ENCODE measurements at places on chromosomes 5 and 9.

GRCh38 chr9:33041432-33042188 lies 16.5 kb downstream of the DNAJA1 start:
- no peak for DNase-seq

DNA sequence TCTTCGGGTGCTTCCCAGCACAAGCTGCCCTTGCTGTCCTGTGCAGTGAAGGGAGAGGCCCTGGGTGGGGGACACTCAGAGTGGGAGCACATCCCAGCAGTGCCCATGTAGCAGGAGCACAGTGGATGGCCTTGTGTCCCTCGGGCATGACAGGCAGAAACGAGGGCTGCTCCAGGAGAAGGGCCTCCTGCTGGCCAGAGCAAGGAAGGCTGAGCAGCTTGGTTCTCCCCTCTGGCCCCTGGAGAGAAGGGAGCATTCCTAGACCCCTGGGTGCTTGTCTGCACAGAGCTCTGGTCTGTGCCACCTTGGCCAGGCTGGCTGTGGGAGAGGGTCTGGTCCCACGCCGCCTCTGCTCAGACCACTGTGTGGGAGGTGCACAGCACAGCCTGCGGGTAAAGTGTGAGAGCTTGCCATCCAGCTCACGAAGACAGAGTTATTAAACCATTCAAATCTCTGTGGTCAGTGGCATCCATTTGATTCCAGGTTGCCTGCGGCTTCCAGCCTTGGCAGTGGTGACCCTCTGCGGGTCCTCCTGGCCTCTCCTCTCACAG lies 18.3 kb downstream of the FBXW5 start:
- no peak for DNase-seq

DNA sequence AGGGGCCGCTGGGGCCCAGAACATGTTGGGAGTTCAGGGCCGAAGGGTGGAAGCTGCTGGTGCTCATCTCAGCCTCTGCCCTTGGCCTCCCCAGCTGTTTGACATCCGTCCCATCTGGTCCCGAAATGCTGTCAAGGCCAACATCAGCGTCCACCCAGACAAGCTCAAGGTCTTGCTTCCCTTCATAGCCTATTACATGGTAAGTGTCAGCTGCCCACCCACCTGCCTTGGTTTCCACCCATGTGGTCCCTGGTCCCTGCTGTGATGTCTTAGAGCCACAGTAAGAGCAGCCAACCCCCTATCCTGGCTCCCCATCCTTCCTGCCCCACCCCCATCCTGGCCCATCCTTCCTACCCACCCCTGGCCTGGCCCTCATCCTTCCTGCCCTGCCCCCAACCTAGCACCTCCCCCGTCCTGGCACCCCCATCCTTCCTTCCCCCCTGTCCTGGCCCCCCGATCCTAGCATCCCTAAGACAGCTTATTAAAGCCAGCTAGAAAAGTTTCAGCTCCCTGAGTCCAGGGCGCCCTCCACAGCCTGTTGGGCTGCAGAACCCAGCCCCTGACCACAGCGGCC lies 9.7 kb upstream of the CEL start:
- DNase-seq: no peak

- peak; percentile 39 for DNase-seq
These were observed 20.3 kb upstream of the NINJ1 start for GRCh38 chr9:93154293-93154903.

GRCh38 chr5:160492565-160492964 lies 70.9 kb downstream of the PTTG1 start:
- no peak for DNase-seq

- no peak for DNase-seq
These were observed 3.0 kb downstream of the HARS2 start for GRCh38 chr5:140694276-140694675.

GRCh38 chr5:37738865-37739488 lies 100.9 kb downstream of the GDNF start:
- no peak for DNase-seq

GRCh38 chr9:3240656-3241268 lies 285.0 kb downstream of the RFX3 start:
- peak; percentile 45 for DNase-seq

GRCh38 chr9:97480174-97480573 lies 21.3 kb upstream of the TMOD1 start:
- no peak for DNase-seq

DNA sequence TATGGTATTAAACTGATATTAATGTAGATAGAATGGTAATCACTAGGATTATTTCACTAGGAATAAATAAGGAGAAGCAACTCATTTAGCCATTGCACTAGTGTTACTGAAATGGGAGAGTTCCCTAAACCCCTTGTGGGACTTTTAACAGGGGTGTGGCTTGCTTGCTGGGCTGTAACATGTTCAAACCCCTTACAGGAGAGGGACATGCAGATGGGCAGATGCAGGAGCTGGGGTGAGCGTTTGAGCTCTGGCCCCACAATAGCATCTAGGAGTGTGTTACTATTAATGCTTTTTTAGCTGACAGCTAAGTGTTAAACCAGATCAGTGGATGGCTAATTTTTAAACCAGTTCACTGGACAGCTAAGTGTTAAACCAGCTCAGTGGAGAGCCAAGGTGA lies 89.3 kb upstream of the ST8SIA4 start:
- DNase-seq: no peak

DNA sequence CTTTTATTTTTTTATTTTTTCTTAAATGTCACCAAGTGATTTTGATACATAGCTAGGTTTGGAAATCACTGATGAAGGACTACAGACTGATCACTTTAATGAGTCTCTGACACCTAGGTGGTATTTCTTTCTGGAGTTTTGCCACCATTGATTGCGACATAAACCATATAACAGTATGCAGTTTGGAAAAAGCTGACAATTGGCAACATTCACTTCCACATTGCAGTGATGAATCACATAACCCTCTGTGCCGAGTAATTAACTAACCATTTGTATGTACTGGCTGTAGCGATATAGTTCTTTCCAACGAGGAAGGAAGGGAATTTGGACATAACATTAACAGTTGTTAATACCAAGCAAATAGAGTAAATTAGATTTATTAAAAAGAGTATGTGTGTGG lies 222.9 kb upstream of the EFNA5 start:
- no peak for DNase-seq

DNA sequence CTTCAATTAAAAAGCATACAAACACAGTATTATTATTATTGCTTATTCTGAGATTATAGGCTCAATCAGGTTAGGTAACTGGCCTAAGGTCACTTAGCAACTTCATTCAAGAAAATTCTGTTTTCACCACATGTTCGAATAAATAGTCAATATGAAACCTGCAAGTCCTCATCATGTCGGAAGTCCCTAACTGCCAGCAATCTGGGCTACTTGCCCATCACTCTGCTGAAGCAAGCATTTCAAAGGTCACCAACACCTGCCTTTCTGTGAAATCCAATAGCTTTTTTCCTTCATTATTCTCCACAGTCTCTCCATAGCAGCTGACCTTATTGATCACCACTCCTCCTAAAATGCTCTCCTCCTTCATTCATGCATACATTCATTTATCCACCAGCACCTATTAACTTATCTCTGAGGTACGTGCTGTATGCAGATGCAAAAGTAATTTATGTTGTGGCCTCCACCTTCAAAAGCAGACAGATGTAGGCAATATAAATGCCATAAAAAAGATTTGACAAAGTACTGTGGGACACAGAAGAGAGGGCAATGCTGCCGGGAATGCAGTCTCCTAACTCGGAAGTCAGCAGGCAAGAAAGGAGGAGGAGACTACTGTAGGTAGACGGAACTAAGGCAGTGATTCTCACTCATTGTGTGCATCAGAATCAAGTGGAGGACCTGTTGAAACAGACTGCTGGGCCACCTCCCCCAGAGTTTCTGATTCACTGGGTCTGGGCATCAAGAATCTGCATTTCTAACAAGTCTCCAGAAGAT lies 310.9 kb downstream of the BNC2 start:
- no peak for DNase-seq

DNA sequence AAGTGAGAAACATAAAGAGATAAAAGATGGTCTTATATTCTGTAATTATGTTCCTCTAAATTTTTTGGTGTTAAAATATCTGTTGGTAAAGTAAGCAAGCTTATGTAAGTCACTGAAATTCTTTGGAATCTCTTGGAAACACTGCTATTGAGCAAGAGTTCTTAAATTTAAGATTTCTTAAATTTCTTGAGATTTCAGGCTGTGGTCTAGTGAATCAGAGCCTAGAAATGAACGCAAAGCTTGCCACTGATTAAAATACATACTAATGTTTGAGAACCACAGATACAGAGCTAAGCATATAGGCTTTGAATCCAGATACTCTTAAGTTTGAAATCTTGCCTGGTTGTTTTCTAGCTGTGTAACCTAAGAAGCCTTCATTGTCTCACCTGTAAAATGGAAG lies 133.4 kb downstream of the TRPM3 start:
- no peak for DNase-seq

GRCh38 chr5:175655411-175655810 lies 2.5 kb upstream of the HRH2 start:
- no peak for DNase-seq

DNA sequence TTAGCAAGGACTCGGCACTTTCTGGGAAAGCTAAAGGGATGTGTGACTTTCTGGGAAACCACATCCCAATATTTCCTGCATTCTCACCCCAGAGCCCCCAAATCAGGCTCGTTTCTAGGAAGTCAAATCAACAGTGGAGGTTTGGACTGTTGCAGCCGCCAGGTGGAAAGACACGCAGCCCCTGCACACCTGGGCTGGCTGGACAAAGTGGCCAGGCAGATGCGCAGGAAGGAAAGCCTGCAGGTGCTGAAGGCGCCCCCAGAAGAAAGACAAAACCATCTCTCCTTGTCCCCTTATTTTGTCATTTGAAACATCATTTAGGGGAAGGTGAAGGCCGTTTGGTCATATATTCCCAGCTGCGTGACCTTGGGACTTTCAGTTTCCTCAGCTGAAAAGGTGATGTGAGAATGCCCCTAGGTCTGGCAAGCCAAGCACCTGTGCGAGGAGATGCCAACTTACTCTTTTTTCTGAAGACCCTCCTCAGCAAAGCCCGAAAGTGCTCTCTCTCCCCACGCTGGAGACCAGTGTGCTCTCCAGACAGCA lies 97.9 kb upstream of the CPEB4 start:
- DNase-seq: no peak

DNA sequence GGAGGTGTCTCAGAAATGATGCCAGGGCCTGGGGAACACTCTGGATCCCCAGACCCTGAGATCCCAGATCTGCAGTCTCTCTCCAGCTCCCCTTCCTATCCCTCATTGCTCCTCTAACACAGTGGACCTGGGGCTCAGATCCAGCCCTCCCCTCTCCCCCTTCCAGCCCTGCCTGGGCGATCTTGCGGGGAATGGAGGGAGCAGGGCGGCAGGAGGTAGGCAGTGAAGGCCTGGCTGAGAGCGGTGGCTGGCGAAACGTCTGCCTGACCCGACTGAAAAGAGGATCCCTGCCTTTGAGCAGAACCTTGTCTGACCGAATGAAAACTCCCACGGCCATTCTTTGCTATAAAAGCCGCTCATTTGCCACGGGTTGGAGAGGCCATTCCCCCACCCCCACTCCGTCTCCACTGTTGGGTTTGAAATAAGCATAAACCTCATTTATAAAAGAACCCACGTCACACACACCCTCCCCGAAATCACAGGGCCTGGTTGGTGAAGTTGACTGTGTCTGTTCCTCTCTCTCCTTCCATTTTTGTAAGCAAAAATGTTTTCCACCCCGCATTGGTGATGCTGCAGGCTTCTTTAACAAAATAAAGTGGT lies 8.8 kb downstream of the MSX2 start:
- no peak for DNase-seq

GRCh38 chr9:9612270-9612669 lies 1000.5 kb downstream of the PTPRD start:
- DNase-seq: no peak

GRCh38 chr9:129493002-129493705 lies 127.7 kb downstream of the C9orf50 start:
- no peak for DNase-seq
